ENCODE measurements at places on chromosomes 1 and 21.

DNA sequence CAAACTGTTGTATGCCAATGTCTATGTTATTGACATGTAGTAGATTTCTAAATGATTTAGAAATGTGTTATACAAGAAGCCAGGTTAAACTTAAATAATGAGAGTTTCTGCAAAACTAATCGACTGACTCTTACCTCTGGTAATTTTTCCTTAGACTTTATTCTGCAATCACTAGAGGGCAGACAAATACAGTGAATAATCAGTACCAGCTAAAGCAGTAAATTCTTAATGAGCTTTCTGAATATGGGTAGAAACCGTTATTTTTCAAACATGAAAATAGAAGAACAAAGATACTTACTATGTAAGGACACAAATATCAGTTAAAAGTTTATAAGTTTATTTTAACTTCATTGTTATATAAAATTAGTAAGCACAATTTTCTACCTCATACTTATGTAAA lies 97.9 kb upstream of the RGS1 start:
- DNase-seq = no peak

DNA sequence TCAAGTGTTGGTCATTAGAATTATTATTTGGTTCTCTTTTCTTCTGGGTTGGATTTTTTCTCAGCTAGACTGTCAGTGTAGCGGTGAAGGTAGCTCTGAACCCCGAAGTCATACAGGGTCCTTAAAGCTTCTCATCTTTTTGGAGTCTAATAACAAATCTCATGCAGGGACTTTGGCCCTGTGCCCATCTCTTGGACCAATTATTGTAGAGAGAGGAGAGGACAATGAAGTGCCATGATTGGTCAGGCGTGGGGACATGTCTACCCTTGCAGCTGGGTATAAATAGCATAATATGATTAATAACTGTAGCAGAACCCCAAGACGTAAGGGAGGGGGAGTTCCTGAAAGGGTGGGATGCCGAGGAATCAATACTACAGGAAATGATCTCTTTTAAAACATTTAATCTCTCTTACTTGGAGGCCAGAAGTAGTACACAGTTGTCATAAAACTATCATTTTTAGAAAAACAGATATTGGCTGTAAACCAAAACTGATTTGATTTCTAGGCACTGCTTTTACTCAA lies 8.8 kb downstream of the MAGI3 start:
- DNase-seq = no peak

DNA sequence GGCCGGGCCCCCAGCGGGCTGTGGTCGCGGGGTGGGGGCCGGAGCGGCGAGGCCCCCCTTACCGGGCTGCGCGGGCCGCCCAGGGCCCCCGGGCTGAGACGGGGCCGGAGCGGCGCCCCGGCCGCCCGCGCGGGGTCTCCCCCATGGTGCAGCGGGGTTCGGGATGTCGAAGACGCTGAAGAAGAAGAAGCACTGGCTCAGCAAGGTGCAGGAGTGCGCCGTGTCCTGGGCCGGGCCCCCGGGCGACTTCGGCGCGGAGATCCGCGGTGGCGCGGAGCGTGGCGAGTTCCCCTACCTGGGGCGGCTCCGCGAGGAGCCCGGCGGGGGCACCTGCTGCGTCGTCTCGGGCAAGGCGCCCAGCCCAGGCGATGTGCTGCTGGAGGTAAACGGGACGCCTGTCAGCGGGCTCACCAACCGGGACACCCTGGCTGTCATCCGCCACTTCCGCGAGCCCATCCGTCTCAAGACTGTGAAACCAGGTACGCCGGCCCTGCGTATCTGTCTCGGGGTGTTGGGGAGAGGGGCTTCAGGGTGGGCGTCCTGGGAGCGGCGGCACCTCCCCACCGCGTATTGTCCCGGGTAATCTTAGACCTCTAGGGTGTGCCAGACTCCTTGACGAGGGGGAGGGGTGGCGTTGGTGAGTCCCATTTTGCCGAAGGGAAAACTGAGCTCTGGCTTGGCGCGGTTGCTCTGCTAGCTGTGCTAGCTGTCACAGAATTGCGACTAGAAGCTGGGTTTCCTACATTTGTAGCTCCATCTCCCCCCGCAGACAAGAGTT lies 745 bp downstream of the MAGI3 start:
- DNase-seq = peak; percentile 23

- DNase-seq = no peak
These were observed 330.7 kb downstream of the SMYD3 start for GRCh38 chr1:246176126-246177024.

DNA sequence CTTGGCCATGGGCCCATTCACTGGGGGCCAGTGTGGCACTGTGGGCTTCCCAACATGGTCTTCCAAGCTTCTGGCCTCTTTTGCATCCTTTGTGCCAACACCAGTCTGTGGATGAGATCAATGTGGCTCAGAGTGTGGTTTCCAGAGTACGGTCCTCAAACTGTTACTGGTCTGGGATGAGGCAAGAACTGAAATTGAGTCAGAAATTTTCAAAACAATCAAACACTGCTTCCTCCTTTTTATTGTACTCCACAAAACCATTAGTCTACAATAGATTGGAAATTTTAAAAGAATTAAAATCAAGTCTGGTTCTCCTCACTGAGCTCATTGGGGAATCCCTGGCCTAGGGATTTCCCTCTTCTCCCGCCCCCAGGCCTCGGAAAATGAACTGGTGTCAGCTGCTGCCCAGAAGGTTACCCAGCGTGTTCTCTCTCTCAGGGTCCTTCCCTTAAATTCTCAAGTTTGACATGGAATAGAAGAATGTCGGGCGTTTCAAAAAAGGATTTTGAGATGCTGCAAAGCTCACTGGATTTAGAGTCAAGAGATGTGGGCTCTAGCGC lies 222.0 kb downstream of the SDCCAG8 start:
- DNase-seq = no peak

DNA sequence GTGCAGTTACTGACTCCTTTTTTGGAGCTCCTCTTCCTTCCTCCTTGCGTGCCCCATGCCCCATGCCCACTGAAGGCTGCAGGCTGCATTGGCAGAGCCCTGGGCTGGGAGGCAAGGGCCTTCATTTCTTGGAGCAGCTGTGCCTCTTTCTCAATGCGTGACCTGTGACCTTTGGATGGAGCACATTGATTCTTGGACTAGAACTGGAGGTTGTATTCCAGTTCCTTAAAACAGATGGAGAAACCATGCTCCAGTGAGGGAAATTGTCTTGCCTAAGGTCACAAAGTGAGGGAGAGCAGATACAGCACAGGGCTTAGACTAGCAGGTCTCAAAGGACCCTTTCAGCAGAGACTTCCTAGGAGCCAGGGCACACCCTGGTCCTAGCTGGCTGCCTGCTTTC lies 9.0 kb downstream of the TMEM269 start:
- no peak for DNase-seq

- no peak for DNase-seq
These were observed 51.8 kb downstream of the FBXO42 start for GRCh38 chr1:16300436-16300835.

DNA sequence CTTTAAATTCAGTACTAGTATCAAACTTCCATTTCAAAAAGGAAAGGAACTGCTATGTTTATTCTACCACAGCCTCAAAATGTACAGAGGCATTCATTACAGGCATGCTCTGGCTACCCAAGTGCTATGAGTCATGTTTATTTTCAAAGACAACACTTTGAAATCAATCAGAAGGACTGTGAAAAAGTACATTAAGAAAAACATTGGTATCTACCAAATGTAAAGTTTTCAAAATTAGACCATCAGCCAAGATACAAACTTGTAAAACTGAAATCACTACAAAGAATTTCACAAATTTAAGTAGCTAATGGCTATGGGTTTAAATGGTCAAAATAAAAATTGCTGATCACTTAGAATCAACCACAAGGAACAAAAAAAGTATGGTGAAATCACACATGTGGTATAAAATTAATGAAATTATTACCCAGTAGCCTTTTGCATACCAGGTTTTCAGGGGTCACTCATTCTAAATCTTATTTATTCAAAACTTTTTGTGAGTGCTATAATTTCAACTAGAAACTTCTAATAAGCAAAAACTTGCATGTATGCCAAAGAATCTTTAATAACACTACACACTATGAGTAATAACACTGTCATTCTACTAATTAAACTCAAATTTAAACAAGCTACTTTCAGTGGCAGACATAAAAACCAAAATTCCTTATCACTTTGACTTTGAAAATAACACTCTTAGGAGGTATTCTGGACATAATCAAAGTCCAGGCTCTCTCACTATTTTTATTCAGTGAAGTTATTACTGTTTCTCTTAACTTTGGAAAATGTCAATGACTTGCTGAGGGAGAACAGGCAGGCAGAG lies 49.2 kb downstream of the ENAH start:
- DNase-seq = no peak

DNA sequence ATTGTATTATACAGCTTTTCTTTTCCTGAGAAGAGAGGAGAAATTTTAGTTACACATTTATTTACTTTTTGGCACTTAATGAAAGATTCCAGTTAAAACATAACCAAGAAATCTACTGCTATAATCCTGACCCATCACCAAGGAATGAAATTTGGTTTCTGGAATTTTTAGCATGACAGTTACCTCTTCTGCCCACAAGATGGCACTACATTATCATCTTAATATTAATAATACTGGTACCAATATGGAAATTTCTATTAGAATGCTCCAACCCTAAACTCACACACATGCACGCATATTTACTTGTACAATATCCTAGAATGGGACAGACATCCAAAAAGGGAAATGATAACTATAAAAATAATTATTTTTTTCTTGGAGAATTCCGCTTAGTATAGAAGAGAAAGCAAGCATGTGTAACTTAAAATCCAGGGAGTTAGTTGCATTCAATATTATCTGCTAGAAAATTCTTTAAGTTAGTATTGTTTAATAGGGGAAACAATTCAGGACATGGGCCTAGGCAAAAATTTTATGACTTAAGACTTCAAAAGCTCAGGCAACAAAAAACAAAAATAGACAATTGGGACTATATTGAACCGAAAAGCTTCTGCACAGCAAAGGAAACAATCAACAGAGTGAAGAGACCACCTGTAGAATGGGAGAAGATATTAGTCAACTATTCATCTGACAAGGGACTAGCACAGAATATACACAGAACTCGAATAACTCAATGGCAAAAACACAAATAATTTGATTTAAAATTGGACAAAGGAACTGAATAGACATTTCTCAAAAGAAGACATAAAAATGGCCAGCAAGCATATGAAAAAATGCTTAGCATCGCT lies 37.4 kb downstream of the MAP3K21 start:
- no peak for DNase-seq

DNA sequence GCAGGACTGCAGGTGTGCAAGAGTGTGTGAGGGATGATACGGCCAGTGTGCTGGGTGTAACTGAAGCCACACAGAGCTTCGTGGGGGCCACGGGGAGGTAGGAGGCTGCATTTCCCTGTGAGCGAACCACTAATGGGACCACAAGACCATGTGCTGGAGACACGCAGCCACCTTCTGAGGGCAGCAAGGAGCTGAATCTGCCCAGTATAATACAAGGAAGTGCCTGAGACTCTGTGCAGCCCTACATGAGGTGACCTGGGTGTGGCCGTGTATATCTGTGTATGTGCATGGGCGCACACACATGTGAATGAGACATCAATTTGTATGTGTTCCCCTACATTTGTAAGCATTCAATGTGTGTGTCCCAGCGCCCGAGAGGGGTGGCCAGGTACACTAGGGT lies 50.8 kb downstream of the CHD5 start:
- no peak for DNase-seq

DNA sequence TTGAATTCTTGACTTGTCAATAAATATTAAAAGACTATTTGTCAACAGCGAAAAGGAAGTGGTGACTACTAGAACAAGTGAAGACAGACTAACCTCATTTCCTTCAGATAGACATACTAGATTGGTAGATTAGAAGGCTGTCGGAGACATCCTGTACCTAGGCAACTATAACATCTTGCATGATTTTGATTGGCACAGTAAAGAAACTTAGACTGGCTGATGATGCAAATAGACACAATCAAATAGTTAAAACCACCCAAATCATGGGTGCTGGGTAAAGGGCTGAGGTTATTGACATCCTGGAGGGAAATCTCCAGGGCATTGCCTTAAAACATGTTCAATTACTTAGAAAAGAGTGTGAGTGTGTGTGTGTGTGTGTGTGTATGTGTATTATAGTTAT lies 85.9 kb upstream of the EDEM3 start:
- peak; percentile 30 for DNase-seq

GRCh38 chr1:160777486-160778089 lies 18.4 kb upstream of the LY9 start:
- DNase-seq = peak; percentile 42

Measured in CD4-positive, alpha-beta T cell treated with Interleukin-15 for 1 hour (primary cell).